DND-41 (cell line): ENCODE measurements at places on chromosomes 11 and 22.

- no peak for DNase-seq
Measured at GRCh38 chr11:23856654-23857053, 640.2 kb upstream of the LUZP2 start.

GRCh38 chr11:79273781-79274180, 167.0 kb downstream of the TENM4 start:
- no peak for DNase-seq

GRCh38 chr22:17130199-17130598, 9.0 kb upstream of the TMEM121B start:
- DNase-seq = no peak

- DNase-seq = no peak
Measured at GRCh38 chr11:127383026-127383425, 382.5 kb upstream of the KIRREL3 start.

DNA sequence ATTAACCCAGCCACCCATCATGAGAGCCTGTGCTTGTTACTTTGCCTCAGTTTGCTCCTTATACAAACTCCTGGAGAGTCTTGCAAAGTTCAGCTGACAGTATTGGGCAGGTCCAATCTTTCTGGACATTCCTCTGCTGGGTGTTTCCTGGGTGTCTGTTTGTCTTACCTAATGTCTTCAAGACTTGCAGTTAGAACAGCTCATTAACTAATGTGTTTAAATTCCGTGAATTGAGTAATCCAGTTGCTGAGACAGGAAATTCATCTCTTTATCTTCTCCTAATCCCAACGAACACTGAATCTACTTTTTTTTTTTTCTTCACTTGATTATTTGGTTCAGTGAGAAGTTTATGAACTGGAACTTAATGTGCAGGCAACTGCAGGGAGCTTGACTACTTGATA, 20.6 kb downstream of the BCO2 start:
- DNase-seq = no peak

DNA sequence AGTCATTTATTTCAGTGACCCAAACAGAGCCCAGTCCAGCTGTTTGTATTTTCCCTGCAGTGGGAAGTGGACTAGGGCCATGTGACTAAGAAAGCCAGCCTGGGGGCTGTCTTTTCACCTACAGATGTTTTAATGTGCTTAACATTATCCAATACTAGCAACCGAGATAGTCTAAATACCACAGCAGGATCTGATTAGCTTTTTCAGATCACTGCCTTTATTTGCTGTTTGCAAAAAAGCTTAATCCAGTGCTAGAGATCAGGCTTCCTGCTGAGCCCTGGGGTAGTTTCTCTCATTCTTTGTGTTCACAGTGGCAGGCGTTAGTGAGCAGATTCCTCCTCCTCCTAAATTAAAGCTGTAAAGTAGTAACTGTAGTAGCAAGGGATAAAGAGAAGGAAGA, 35.0 kb downstream of the ZC3H12C start:
- DNase-seq = no peak
